ENCODE measurements at places on chromosomes 13 and 19.
A peak's percentile ranks its signal among the peaks of the same experiment; 100 is the strongest.

DNA sequence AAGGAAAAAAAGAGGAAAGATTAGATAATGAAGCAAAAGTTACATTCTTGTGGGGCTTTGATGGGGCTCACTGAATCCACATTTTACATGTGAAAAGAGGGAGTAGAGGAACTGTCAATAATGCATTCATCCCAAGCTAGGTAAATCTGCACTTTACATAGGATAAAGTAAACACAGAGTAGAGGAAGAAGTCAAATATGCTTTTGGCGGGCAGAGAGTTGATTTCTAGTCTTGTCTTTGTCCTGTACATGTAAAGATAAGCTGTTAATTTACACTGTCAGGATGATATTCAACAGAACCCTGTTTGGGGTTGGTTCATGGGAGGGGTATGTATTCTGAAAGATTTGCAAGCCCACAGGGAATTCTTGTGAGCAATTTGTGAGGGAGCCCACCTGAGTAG is 18.0 kb upstream of the TNFRSF19 start:
- no peak for DNase-seq

DNA sequence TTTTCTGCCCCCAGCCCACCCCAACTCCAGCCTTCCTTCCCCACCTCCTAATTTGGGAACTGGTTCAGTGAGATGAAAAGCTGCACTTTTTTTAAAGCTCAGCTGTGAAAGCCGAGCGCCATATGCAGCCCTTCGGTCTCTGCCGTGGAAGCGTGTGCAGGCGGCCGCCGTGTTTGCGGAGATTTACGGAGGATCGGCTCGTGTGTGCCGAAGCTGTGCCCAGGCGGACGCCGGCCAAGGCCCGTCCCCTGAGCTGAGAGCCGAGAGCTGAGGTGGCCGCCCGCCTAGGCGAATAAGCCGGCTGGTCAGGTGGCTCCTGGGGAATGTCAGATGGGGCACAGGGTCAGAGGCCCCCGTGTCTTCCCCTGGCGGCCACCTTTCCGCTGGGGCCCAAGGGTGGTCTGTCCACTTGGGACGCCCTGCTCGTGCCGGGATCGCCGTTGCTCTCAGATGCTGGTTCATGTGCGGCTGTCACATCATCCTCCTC is 78.7 kb downstream of the ZNF536 start:
- no peak for DNase-seq

DNA sequence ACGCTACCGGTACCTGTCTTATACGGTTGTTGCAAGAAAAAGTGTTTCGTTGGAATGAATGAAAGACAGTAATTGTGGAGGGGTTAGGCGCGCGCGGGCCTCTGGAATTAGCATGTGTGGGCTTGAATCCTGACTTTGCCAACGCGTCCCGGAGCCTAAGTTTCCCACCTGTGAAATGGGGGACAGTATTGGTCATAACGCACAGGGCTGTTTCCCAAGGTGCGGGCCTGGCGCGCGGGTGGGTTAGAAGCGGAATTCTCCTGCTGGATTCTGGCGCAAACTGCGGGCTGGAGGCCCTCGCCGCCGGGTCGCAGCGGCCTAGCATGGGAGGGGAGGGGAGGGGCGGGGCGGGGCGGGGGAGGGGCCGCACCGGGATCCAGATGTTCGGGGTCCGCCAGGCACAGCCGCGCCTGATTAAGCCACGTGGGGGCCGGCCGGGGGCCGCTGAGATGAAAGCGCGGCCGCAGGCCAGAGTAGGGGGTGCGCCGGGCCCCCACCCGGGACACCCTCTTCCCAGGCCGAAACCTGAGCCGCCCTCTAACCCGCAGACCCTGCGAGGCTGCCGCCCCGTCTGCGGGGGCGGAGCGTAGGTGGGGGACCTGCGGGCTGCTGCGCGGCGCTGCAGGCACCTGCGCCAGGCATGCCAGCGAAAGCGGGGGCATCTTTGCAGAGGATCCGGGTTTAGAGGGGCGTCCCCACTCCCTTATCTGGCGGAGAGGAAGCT is 1.2 kb upstream of the TMEM59L start:
- no peak for DNase-seq

DNA sequence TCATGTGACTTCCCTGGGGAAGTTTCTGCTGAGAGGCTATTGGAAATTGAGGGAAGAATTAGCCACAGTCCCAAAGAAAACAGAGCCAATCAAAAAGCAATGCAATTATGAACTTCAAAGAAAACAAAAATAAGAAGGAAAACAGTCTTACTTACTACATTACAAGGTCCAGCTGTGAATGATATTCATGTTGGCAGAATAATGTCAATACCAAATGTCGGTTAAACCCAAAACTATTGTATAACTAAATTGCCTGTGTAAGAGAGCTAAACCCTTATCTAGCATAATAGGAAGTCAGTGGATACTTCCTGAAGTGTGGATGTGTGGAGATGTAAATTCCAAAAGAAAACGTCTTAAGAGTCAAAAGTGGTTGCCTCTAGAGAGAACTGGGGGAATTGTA is 12.4 kb downstream of the KL start:
- no peak for DNase-seq

DNA sequence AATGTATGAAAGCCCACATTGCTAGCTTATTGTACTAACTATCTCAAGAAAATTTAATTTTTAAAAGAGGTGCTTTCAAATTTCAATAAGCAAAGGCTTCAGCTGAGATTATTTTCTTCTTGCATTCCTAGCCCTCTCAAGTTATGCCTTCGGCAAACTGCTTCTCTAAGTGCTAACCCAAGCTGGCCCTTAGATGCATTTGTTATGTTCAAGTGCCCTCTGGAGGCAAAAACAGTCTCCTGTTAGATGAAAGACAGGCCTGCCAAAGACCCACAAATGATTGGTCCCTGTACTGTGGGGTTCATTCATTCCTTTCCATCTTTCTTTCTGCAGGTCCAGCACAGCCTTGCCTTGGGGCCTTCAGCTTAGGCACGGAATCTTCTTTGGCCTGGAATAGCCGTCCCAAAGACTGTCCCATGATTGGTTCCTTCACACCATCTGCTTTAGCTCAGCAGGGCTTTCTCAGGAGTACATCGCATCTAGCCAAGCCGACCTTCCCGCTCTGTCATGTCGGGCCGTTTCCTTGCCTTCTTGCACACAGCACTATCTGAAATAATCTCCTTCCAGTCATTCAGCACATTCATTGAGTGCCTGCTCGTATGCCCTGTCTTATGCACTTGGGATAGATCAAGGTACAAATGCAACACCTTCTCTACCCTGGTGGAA is 26.4 kb upstream of the TPTE2 start:
- DNase-seq = peak; percentile 45

DNA sequence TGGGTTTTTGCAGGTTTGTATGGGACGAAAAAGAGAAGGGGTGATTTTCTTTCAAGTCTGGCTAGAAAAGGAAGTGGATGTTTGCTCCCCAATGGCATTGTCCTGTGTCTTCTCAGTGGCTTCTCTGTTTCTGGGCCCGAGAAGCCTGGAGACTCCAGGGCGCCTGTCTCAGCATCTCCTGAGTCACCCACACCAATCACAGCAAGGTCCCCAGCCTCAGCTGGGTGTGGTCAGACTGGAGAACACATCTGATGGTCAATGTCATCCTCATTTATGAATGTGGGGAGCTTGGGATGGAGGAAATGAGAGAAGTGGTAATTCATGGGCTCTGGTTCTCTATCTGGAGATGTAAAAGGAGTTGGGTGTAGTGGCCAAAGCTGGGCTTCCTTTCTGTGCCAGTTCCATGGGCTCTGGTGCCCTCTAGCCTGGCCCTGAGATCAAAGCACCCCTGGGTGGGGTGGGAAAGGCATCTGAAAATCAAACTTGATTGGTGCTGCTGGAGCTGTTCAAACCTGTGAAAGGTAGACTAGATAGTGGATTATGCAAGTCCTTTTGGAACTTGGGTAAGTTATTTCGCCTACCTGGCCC is 13.4 kb downstream of the RASL11A start:
- no peak for DNase-seq

- no peak for DNase-seq
Observed at GRCh38 chr13:86464193-86464592, 665.0 kb upstream of the SLITRK6 start.

DNA sequence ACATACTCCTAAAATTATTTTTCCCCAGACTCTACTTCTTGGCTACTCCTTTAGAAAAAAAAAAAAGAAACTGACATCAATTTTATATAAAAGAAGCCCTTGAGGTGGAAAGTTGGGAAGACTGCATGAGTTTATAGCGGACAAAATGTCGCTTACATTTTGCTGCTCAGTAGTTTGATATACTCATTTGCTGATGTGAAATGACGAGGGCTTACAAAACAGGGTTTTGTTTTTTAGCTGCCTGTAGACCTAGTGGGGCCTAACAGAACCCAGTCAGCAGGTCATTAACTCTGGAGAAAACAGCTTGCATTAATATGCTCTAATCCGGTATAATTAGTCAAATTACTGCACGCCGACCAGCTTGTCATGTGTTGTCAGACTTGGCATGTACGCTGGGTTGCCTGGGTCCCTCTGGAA is 37.6 kb upstream of the MAB21L1 start:
- DNase-seq = no peak

- no peak for DNase-seq
Observed at GRCh38 chr19:53388904-53389303, 6.0 kb upstream of the ZNF765 start.

GRCh38 chr19:6685962-6686627 is 16.1 kb upstream of the TNFSF14 start:
- DNase-seq = no peak

GRCh38 chr13:78305171-78305570 is 298.2 kb downstream of the POU4F1 start:
- DNase-seq = no peak

GRCh38 chr19:4534836-4535658 is at the start of gene PLIN5:
Gene PLIN5, minus strand, starts transcription at chr19:4535224. Its CDS starts 1,150 bp downstream, at chr19:4534074.
- peak; percentile 27 for DNase-seq

DNA sequence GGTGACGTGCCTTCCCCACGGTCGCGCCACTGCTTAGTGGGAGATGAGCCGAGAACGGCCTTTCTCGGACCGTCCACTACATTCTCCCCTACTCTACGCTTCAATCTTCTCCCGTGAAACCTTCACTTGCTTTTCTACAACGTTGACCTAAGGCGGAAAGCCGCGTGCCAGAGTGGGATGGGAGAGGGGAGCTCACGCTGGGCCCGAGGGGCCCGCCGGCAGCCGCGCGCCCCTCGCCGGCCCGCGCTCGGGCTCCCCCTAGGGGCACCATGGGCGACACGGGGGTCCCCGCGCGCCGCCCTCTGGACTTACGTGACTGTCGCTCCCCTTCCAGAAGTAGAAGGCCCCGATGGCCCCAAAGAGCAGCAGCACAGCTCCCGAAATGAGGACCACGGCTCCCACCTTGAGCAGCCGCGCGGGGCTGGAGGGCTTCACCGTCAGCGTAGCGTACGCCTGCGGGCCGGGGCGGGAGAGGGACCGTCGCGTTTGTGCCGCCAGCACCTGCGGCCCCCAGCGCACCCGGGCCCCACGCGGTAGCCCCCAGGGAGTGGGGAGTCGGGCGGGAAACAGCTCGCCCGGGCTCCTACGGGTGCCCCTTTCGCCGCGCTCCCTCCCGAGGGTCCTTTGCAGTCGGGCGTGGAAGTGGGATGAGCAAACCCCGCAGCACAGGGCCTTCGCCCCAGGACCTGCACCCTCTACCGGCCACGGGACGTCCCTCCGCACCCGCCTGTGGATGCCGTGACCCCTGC is 727 bp downstream of the CNMD start:
- peak; percentile 1 for DNase-seq

DNA sequence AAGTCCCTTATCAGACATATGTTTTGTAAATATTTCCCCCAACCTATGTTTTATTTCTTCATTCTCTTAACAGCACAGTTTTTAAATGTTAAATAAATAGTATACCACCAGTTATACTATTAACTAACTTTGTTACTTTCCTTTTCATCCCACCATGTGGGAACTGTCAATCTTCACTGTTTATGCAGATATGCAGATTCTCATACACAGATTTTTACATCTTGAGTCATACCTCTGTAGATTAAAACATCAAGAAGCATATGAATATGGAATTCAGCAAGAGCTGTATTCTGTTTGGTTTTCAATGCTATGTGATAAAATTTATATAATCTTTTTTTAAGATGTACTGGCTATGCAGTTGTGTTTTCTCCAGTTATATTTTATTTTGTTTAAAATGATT is 566.3 kb downstream of the LIG4 start:
- no peak for DNase-seq

GRCh38 chr13:110507678-110508381 is 53.7 kb downstream of the RAB20 start:
- no peak for DNase-seq

DNA sequence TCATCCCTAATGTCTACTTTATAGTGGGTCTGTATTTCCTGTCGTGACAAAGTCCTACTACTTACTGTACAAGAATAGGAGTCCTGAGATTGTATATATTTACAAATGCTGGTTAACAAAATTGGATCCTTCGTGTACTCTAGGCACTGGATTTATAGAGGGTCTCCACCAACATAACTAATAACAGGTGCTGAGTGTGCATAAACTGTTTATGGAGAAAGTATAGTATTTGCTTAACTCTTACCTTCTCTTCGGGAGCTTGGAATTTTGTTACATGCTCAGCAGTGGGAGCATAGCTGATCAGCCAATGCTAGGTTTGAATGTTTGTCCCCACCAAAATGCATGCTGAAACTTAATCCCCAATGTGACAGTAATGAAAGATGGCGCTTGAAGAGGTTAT is 12.1 kb downstream of the ZNF442 start:
- no peak for DNase-seq

DNA sequence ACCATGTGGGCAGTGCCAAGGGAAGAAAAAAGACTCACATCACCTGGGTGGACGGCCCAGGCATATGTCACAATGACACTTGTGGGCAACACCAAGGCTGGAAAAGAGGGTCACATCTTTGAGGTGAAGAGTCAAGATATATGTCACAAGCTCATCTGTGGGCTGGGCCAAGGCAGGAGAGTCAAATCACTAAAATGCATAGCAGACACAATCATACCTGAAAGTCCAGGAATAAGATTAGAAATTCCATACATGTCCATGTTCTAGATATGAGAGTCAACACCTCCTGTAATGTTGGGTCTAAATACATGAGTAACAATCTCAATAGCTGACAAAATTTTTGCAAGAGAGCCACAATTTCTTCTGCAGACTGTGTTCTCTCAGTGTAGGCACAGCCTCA is 145.0 kb downstream of the ZNF675 start:
- no peak for DNase-seq

- no peak for DNase-seq
Observed at GRCh38 chr19:43675906-43676305, 5.9 kb upstream of the PLAUR start.

GRCh38 chr13:87537951-87538350 is 133.2 kb upstream of the SLITRK5 start:
- DNase-seq = no peak

GRCh38 chr19:16698914-16699313 is 20.7 kb upstream of the NWD1 start:
- DNase-seq = no peak
